Esophagus squamous epithelium (tissue), 5 donors: ENCODE measurements at places on chromosomes 3 and 15.
A peak's percentile ranks its signal among the peaks of the same experiment; 100 is the strongest.

GRCh38 chr3:45313743-45314403 lies 74.5 kb upstream of the LARS2 start:
- no peaks in the 10 kb centered on the region for H3K4me1 ChIP-seq
- peaks cover 24% of the 10 kb centered on the region for H3K27me3 ChIP-seq
- no peaks in the 10 kb centered on the region for H3K36me3 ChIP-seq
- H3K27ac ChIP-seq: no peak overlapping the region
- no peak for DNase-seq

DNA sequence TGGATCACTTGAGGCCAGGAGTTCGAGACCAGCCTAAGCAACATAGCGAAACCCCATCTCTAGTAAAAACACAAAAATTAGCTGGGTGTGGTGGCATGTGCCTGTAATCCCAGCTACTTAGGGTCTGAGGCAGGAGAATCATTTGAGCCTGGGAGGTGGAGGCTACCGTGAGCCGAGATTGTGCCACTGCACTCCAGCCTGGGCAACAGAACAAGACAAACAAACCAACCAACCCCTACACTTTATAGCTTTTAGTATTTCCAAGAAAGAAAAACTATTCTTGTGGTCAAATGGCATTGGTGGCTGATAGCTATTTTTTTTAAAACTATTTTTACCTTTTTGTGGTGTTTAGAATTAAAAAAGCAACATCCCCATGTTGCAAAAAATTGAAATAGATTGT lies 7.2 kb downstream of the TMEM45A start:
- H3K4me1 ChIP-seq: no peaks in the 10 kb centered on the region
- H3K27ac ChIP-seq: no peak overlapping the region
- H3K27me3 ChIP-seq: no peaks in the 10 kb centered on the region
- H3K36me3 ChIP-seq: no peaks in the 10 kb centered on the region

- H3K27me3 ChIP-seq: no peaks in the 10 kb centered on the region
- H3K27ac ChIP-seq: no peak overlapping the region
- no peak for DNase-seq
- H3K36me3 ChIP-seq: no peaks in the 10 kb centered on the region
- no peak overlapping the region for H3K4me3 ChIP-seq
Measured at GRCh38 chr15:61624950-61625349, 395.8 kb upstream of the RORA start.

DNA sequence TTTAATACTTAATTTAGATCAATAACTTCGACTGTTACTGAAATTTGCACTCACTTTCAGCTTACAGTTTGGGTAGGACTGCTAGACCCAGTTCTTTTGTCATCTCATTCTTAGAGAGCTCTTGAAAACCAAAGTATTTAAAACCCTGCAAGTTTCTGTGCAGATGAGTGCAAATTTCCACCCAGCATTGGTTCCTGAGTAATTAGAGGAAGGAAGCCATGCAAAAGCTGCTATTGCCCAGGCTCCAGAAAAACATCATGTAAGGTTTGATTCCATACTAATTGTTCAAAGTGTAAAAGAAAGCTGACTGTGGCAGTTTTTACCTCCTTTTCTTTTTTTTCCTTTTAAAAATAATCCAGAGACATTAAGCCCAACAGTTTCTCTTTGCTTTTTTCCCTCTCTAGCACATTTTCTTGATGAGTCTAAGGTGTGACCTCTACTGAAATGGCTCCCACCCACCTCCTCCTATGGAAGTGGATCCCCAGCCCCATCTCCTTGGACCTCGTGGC lies 30.3 kb downstream of the ABHD2 start:
- no peaks in the 10 kb centered on the region for H3K36me3 ChIP-seq
- no peaks in the 10 kb centered on the region for H3K27me3 ChIP-seq
- peaks cover 96% of the 10 kb centered on the region for H3K4me1 ChIP-seq
- DNase-seq: no peak

- no peaks in the 10 kb centered on the region for H3K4me1 ChIP-seq
- H3K27me3 ChIP-seq: no peaks in the 10 kb centered on the region
- no peaks in the 10 kb centered on the region for H3K36me3 ChIP-seq
- H3K4me3 ChIP-seq: no peak overlapping the region
- no peak for DNase-seq
- H3K27ac ChIP-seq: no peak overlapping the region
Measured at GRCh38 chr3:5376761-5377160, 189.3 kb downstream of the EDEM1 start.

DNA sequence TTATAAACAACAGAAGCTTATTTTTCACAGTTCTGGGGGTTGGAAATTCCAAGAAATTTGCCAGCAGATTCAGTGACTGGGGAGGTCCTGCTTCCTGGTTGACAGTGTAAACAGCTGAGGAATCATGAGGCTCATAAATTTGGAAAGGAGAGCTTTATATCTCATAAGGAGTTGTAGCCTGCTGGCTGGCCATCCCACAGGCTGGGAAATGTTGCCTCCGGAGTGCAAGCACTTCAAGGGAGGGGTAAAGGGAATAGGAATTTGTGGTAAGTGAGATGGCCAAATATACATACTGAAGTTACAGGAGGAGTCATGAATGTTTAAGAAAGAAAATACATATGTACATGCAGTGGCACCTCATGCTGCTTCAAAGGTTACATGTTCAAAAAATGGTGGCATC lies 217.2 kb upstream of the CBLB start:
- H3K4me1 ChIP-seq: no peaks in the 10 kb centered on the region
- H3K36me3 ChIP-seq: no peaks in the 10 kb centered on the region
- no peaks in the 10 kb centered on the region for H3K27me3 ChIP-seq
- H3K27ac ChIP-seq: no peak overlapping the region
- no peak overlapping the region for H3K4me3 ChIP-seq
- DNase-seq: no peak

DNA sequence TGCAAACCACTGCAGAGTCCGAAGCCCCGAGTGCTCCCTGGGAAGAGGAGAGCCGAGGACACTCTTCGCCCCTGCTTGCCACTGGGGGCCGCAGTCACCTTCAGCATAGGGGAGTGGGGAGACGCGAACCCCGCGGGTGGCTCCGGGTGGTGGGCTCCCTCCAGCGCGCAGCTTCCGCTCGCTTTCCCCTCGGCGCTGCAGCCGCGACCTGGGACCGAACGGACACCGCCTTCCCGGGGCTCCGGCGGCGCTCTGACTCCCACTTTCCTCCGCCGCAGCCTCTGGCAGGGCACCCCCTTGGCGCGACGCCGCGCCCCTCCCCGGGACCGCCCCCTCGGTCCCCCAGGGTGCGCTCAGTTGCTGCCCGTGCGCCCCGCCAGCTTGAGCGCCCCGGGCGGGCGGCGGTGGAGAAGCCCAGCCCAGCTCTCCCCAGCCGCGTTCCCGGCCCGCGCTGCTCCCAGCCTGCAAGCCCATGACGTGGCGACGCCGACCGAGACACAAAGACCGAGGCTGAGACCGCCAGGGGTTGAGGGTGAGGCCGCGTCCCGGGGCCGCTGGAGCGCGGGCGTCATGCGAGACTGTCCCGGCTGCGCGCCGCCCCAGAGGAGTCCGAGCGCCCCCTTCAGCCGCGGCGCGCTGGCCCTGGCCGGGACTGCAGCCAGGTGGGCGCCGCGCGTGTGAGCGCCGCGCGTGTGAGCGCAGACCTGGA lies at the start of gene MINAR1:
MINAR1 (plus strand) TSS at position 701 of the 709 bp plus-strand sequence. CDS start 23,812 bp downstream, outside the sequence.
- H3K27me3 ChIP-seq: peaks cover 28% of the 10 kb centered on the region
- H3K4me3 ChIP-seq: peak within 1 kb of the TSS; percentile 64
- H3K27ac ChIP-seq: no peak within 1 kb of the TSS
- peaks cover 24% of the 10 kb centered on the region for H3K4me1 ChIP-seq
- DNase-seq: no peak

DNA sequence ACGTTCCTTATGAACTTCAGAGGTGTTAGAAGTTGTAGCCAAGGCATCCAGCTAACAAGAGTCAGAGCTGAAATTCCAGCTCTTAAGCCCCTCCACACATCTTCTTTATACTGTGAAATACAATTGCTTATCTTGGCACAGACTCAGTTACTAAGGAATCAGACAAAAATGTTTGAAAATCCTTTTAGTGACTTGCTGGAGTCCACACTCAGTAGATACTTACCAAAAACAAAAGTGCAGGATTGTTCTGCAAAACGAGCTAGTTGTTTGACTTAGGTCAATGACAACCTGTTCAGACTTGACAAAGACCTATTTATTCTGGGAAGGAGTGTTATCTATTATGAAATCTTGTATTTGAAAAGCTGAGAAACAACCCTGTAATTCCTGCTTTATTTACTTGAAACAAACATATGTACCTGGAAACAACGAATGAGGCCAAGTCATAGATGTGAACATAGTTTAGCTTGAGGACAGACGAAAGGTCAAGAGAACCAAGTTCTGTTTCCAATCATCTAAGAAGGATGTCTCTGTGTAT lies 38.5 kb downstream of the B3GNT5 start:
- no peak for DNase-seq
- H3K27ac ChIP-seq: peak overlapping the region; percentile 82
- no peak overlapping the region for H3K4me3 ChIP-seq
- H3K4me1 ChIP-seq: peaks cover 75% of the 10 kb centered on the region

DNA sequence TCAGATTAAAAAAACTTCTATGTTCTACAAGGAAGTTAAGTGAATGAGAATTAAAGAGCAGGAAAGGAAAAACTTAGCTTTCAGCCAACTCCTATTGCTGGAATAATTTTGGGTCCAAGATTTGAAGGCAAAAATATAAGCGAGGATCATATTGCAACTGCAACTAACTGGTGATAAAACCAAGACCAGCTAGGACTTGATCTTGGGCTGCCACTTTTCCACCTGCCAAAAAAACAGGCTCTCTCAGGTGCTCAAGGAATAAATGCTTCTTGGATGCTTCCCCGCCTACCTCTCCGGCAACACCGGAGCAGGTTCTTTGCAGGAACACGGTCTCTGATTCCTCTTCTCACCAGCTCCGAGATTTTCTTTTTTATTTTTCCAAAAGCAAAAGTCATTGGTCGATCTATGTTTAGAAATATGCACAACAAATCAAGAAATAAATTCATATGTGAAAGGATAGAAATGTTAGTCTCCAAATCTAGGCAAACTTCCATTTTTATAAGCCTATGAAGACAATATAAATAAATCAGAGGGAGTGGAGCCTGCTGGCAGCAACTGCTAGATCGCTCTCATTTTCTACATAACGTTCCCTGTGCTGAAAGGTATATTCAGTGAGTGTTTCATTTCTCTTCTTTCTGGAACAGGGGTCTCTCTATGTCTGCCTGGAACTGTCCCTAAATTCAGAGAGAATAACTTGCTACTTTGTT lies 241.9 kb downstream of the NTRK3 start:
- H3K27me3 ChIP-seq: no peaks in the 10 kb centered on the region
